ENCODE measurements at places on chromosomes 2 and 18. TPM values are rescaled to one million over a fixed set of nuclear protein-coding genes. Genes with fewer than 3 reads are reported as not detected.

C1QL2 gene
- not detected for total RNA-seq

SPP2 gene
- not detected for total RNA-seq

PROKR1 gene
- not detected for total RNA-seq

TNFRSF11A gene
- total RNA-seq: 5.4 TPM

SERPINB3 gene
- not detected for total RNA-seq

ALMS1 gene
- total RNA-seq: 13.0 TPM

STEAP3 gene
- total RNA-seq: 0.17 TPM

HOXD13 gene
- not detected for total RNA-seq

DNAJC5G gene
- not detected for total RNA-seq

ICOS gene
- 145 TPM for total RNA-seq

SPATA3 gene
- total RNA-seq: 2.3 TPM

CCDC148 gene
- total RNA-seq: not detected

DSG4 gene
- total RNA-seq: not detected

GRB14 gene
- total RNA-seq: not detected

SLC14A1 gene
- 6.0 TPM for total RNA-seq

DYTN gene
- not detected for total RNA-seq

NLRC4 gene
- 0.58 TPM for total RNA-seq

PDE11A gene
- total RNA-seq: not detected

IL36G gene
- total RNA-seq: not detected

CAPG gene
- total RNA-seq: 58.4 TPM

LBX2 gene
- total RNA-seq: 1.2 TPM

SCG2 gene
- total RNA-seq: not detected

MRPS5 gene
- total RNA-seq: 82.0 TPM

VAMP5 gene
- 78.9 TPM for total RNA-seq

CERKL gene
- 0.07 TPM for total RNA-seq

SCYGR4 gene
- not detected for total RNA-seq

CPS1 gene
- 4.1 TPM for total RNA-seq

POMC gene
- 8.0 TPM for total RNA-seq

AQP12B gene
- not detected for total RNA-seq

MOB1A gene
- 135 TPM for total RNA-seq

KATNAL2 gene
- 1.2 TPM for total RNA-seq

AQP12A gene
- total RNA-seq: not detected

MEIS1 gene
- not detected for total RNA-seq

ANKRD36B gene
- total RNA-seq: 41.9 TPM

MTERF4 gene
- 53.7 TPM for total RNA-seq

LYPD6 gene
- total RNA-seq: not detected

PRKRA gene
- 56.7 TPM for total RNA-seq

PFN4 gene
- total RNA-seq: 0.29 TPM

DSC3 gene
- not detected for total RNA-seq

ASTL gene
- 8.1 TPM for total RNA-seq

TTN gene
- 6.6 TPM for total RNA-seq

RTN4 gene
- 83.3 TPM for total RNA-seq

DCC gene
- total RNA-seq: not detected

SFT2D3 gene
- total RNA-seq: 3.7 TPM

GRHL1 gene
- total RNA-seq: 0.83 TPM

TCF23 gene
- not detected for total RNA-seq

TCF7L1 gene
- 0.07 TPM for total RNA-seq

BMP10 gene
- not detected for total RNA-seq

DRC1 gene
- not detected for total RNA-seq

GKN2 gene
- not detected for total RNA-seq

SIX3 gene
- not detected for total RNA-seq

CIB4 gene
- total RNA-seq: not detected

Data from activated T-cell treated with anti-CD3 and anti-CD28 coated beads, Interleukin-2, amount 50 U/mL, for 72 hours (primary cell).